ENCODE measurements at places on chromosomes 12 and 14. TPM values are rescaled to one million over a fixed set of nuclear protein-coding genes. Genes with fewer than 3 reads are reported as not detected.
A peak's percentile ranks its signal among the peaks of the same experiment; 100 is the strongest.

GRCh38 chr12:60052483-60052882, 456.7 kb downstream of the SLC16A7 start:
- DNase-seq = no peak

The ANKRD33 gene
- total RNA-seq = not detected

- no peak for DNase-seq
Measured at GRCh38 chr12:113892556-113892955, 73.6 kb downstream of the RBM19 start.

The MANSC4 gene
- total RNA-seq = not detected

The KRT2 gene
- not detected for total RNA-seq

DNA sequence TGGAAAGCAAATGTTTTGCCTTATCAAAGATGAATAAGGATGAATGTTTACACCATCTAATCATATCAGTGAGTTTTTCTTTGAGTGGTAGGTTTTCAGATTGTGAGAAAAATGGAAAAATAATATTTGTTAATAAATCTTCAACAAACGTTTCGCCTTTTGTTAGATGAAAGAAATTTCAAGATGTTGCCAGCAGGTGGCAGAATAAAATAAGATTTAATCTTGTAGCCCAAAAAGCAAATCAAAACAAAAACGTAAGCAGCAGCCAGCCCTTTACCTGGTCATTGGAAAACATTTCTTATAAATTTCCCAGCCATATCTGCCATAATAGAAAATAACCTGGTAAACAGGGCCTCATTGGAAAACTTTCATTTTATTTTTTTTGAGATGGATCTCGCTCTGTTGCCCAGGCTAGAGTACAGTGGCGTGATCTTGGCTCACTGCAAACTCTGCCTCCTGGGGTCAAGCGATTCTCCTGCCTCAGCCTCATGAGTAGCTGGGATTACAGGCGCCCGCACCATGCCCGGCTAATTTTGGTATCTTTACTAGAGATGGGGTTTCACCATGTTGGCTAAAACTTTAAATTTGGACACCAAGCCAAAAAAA, 15.4 kb upstream of the TMEM120B start:
- DNase-seq = peak; percentile 24

- no peak for DNase-seq
Measured at GRCh38 chr12:111304642-111305071, 64.2 kb downstream of the PHETA1 start.

The KLHDC2 gene
- 26.2 TPM for total RNA-seq

The LMO3 gene
- total RNA-seq = not detected

The APOF gene
- total RNA-seq = not detected

The DPPA3 gene
- not detected for total RNA-seq

DNA sequence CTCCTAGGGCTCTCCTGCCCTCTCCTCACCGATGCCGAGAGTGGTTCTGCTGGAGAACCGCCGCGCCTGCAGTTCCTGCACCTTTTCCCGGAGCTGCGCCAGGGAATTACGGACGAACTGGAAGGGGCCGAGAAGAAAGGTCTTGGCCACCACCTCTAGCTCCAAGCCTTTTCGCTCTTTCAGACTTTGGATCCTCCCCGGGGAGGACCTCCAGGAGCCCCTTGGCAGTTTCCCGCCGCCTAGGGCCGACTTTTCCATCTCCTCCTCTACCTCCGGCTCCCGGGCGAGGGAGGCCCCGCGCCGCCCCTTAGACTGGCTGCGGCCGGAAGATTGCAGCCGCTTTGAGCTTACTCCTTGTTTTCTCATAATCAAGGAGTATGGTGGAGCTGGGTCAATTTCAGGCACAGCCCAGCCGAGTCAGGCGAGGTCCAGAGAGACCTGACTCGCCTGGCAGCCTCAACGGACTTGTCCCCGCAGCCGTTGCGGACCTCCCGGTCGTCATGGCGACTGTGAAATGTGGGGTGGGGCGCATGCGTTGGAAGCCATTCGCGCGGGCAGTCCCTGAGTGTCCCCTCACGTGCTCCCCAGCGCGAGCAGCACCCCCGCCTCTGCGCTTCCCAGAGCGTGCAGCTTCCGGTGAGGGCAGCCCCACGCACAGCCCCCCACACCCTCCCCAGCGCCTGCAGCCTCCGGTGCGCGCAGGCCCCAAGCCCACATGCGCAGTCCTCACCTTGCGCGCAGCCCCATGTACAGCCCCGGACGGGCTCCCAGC, at the start of gene DPY19L2:
DPY19L2 (minus strand) TSS at position 466 of the 772 bp plus-strand sequence; CDS start at position 366, 100 bp downstream.
- peak; percentile 11 for DNase-seq

- no peak for DNase-seq
Measured at GRCh38 chr14:39548358-39548757, 116.1 kb upstream of the FBXO33 start.

The ATF1 gene
- 65.7 TPM for total RNA-seq

DNA sequence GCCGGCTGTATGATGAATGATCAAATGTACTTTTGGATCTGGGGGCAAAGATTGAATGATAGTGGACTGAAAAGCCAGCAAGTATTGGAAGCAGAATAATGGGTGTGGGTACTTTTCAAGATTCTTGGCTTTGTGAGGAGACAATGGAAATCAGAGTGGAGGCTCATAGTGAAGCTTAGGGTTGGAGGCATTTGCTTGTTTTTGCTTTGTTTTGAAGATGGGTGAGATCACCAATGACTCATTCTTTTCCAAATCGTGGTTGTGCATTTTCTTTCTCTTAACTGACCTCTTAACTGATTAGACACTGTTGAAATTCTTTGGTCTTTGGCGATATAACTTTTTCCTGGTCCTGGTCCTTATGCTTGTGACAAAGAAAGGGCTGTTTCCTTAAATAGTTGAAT, 54.4 kb downstream of the PELI2 start:
- DNase-seq = no peak

- DNase-seq = no peak
Measured at GRCh38 chr12:127944211-127944899, 322.6 kb upstream of the TMEM132C start.

The BATF gene
- total RNA-seq = 213 TPM

The MIP gene
- total RNA-seq = not detected

- DNase-seq = no peak
Measured at GRCh38 chr14:35261774-35262173, 30.4 kb upstream of the PSMA6 start.

- DNase-seq = no peak
Measured at GRCh38 chr12:46573347-46573658, 200.7 kb upstream of the SLC38A2 start.

The SIX4 gene
- 1.1 TPM for total RNA-seq

DNA sequence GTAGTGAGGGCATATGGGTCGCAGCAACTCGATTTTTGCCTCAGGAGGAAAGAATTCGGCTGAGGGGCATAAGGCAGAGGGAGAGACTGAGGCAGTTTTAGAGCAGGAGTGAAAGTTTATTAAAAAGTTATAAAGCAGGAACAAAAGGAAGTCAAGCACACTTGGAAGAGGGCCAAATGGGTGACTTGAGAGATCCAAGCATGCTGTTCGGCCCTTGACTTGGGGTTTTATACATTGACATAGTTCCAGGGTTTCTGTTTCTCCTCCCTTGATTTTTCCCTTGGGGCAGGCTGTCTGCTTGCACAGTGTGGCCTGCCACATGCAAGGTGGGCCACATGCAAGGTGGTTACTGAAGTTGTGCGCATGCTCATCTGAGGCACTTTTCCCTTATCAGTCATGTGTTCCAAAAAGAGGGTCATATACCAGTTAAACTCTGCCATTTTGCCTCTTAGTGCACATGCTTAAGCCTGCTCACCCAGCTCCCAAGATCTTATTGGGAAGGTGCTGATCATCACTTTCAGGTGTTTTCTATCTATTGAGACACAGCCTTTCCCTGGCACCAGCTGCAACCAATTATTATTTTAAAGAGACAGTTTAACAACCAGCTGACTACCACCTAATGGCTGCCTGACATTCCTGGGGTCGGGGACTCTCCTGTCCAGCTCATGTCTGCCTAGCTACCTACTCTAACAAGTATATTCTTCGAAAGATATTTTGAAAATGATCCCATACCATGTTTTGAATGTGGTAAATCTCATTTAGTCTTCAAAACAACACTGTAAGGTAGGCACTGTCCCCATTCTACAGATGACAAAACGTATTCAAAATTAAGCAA, 19.9 kb downstream of the PTGER2 start:
- DNase-seq = no peak

DNA sequence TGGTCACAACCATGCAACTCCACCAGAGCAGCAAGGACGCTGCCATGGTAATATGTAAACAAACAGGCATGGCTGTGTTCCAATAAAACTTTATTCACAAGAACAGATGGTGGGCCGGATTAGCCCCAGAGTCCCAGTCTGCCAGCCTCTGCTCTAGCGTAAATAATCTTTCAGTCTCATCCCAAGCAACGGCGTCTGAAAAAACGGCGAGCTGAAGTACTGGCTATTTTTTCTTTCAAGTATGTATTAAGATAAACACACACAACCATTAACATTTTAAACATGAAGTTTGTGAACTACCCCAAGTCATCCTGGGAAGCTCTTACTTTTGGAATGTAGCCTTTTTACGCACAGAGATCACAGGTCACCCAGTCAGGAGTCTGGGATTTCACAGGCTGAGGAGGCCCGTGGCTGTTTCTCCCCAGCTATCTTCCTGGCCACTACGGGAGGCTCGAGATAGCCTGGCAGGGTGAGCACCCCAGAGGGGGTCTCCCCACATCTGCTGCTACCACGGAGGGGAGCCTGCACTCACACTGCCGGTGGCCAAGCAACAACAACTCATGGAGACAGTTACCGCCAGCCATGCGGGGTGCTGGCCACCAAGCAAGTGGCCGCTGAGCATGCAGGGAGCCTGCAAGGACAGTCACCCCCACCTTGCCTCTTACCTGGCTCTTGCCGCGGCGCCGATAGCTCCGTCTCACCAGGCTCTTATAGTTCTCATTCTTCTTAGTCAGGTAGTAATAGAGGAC, 124.6 kb downstream of the RFLNA start:
- no peak for DNase-seq

GRCh38 chr12:95583933-95584332, 32.7 kb upstream of the USP44 start:
- DNase-seq = no peak

DNA sequence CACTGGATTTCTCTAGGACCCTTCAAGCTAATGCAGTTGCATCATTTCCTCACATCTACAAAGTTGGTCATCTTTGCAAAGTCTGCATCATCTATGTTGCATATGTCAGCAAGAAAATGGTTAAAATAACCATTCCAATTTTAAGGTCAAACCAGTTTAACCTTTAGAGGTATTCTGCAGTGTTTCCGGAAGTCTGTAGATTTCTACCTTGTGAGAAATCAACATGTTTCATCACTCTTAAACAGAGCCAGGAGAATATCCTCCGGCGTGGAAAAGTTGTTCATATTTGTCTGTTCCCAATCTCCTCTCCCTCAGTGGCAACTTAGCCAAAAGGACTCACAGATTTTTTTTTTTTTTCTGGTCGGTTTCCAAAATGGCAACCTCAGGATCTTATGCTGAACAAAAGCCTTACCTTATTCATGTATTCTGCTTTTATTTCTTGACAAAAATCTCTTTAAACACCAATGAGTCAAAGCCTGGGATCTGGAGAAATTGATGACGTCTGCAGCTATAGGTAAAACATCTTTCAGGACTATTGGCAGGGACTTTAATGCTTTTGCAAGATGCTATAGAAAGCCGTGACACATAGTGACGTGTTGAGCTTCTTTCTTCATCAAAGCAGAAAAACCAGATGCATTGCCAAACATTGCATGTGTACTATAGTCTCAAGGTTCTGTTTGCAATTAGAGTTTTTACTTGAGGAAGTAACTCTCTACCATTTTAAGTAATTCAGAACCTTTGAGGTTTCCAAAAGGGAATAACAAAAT, 16.0 kb upstream of the CDK17 start:
- no peak for DNase-seq

GRCh38 chr12:122979001-122979907, 1.2 kb upstream of the ARL6IP4 start:
- no peak for DNase-seq

GRCh38 chr14:40414386-40414785, 982.2 kb upstream of the FBXO33 start:
- no peak for DNase-seq

The CGRRF1 gene
- 8.5 TPM for total RNA-seq

The MIPOL1 gene
- total RNA-seq = not detected

The THAP2 gene
- 5.9 TPM for total RNA-seq

DNA sequence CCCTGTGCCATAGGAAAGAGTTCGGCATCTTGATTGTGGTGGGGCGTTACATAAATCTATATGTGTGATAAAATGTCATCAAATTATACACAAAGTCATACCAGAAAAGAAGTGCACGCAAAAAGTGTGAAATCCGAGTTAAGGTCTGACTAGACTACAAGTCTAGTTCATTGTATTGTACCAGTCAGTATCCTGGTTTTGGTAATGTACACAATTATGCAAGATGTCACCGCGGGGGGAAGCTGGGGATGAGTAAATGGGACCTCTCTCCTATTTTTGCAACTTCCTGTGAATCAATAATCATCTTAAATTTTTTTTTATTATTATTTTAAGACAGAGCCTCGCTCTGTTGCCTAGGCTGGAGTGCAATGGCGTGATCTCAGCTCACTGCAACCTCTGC, 43.2 kb upstream of the BCL11B start:
- DNase-seq = no peak

The TPPP2 gene
- total RNA-seq = not detected

Data from activated T-helper 1 cell treated with anti-CD3 and anti-CD28 coated beads, Interleukin-12 subunit alpha, Interleukin-12 subunit beta, Interleukin-2, Interleukin-4 antibody, amounts not matched to agents 30 ng/mL and 10 ng/mL and 1 ng/mL, durations not matched to agents 14 hours and 24 hours and 36 hours (primary cell).